ENCODE measurements at places on chromosomes 3 and 15.

DNA sequence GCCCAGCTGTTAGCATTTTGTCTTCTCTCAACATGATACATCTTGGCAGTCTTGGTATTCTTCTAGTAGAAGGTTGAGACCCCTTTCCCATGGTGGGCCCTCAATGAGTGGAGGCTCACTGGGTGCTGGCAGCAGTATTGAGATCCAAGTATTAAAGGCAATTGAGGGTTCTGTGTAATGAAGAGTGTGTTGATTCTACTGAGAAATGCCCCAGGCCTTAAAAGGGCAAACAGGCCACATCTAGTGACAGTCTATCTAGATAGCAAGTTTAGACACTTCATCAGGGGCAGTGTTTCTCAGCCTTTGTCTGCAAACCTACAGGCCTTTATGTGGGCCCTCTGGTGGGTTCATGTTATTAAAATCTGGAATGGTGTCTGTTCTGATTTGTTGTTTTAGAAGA, 9.5 kb downstream of the PPP2R3A start:
- no peak for DNase-seq

DNA sequence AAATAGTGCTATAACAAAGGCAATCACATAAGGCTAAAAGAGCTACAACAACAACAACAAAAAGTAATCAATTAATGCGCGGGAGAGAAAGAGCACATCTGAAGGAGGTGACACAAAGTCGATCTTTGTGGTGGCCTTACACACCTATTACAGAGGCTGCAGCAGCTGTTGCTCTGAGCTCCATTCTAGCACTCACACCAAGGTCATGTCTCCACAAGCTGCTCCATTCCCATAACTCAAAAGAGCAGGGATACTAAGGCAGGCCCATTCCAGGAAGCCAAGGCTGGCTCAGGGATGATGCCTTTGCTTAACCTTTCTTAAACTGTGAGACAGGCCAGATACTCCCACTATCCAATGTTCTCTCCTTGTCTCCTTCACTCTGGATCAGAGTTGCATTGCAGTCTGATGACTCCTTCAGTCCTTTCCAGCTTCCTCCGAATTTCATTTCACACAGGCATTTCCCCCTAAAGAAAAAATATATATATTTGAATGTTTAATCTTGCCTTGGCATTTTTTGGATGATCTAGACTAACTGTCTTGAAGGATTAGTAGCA, 52.7 kb downstream of the SNTN start:
- DNase-seq = no peak

- no peak for DNase-seq
Measured at GRCh38 chr3:27623085-27623753, 98.9 kb downstream of the EOMES start.

GRCh38 chr3:172680684-172681083, 30.2 kb downstream of the NCEH1 start:
- DNase-seq = peak; percentile 97

GRCh38 chr15:41567862-41568261, 8.8 kb downstream of the TYRO3 start:
- DNase-seq = no peak

- no peak for DNase-seq
Measured at GRCh38 chr3:48739617-48739954, 22.6 kb upstream of the IP6K2 start.

- DNase-seq = no peak
Measured at GRCh38 chr3:61532739-61533500, 28.5 kb upstream of the PTPRG start.

- no peak for DNase-seq
Measured at GRCh38 chr3:169285057-169286033, 378.2 kb downstream of the MECOM start.

DNA sequence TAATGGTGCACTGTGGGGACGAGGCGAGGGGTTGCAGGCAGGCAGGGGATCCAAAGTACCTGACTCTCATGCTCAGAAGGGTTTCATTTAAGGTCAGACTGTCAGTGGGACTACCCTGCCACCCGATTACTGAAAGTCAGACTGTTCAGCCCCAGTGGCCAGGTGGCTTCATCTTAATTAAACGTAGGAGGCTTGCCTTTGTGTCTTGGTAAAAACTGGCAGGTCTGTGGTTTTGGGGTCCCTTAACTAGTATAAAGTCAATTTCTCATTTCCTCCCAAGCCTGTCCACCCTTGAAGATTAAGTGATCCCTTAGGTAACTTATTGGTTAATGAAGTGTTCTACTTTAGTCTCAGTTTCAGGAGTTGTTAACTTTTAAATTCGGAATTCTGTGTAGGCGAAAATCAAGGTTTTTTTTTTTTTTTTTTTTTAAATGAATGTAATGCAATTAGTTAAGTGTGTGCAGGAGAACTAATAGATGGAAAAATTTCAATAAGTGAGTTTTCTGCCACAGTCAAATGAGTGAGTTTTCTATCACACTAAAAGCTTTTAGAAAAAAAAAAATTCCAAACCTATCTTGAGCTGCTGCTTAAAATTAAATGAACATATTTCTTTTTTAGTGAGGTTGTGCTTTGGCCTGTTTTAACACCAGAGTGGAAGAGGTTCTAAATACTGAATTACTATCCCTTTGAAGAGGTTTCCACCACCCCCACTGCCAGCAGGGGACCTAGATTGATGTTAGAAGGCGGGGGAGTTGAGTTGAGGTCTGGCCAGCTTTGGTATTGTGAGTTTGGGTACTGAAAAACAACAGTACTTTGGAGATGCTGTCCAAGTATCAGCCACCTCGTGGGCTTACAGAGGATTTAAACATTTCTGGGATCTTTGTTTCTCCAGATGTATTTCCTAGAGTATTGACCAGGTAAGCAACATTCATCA, 15.2 kb downstream of the ITPR1 start:
- no peak for DNase-seq

DNA sequence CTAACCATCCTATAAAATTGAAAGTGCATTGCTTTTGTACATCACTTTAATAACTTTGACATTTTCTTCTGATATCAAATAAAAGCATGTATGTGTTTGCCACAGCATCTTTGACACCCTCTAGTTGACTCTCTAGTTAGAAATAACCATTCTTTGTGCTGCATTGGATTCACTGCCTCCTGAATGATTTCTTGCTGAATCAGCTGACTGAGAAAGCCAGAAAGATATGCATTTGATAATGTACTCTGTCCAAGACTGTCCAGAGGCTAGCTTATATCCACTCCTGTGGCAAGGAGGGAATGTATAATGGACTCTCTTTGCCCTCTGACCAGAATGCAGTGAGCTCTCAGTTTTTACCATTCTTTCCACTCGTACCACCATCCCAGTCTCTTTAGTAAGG, 6.2 kb downstream of the RAB11A start:
- DNase-seq = no peak

GRCh38 chr15:39828374-39828931, 45.8 kb upstream of the FSIP1 start:
- DNase-seq = peak; percentile 20

GRCh38 chr3:112030901-112031300, 3.6 kb upstream of the TMPRSS7 start:
- DNase-seq = no peak

GRCh38 chr3:107525644-107526305, 3.0 kb downstream of the BBX start:
- no peak for DNase-seq

GRCh38 chr3:87855616-87856015, 203.2 kb downstream of the CGGBP1 start:
- DNase-seq = peak; percentile 41

GRCh38 chr3:64656544-64656943, 31.3 kb downstream of the ADAMTS9 start:
- DNase-seq = no peak

DNA sequence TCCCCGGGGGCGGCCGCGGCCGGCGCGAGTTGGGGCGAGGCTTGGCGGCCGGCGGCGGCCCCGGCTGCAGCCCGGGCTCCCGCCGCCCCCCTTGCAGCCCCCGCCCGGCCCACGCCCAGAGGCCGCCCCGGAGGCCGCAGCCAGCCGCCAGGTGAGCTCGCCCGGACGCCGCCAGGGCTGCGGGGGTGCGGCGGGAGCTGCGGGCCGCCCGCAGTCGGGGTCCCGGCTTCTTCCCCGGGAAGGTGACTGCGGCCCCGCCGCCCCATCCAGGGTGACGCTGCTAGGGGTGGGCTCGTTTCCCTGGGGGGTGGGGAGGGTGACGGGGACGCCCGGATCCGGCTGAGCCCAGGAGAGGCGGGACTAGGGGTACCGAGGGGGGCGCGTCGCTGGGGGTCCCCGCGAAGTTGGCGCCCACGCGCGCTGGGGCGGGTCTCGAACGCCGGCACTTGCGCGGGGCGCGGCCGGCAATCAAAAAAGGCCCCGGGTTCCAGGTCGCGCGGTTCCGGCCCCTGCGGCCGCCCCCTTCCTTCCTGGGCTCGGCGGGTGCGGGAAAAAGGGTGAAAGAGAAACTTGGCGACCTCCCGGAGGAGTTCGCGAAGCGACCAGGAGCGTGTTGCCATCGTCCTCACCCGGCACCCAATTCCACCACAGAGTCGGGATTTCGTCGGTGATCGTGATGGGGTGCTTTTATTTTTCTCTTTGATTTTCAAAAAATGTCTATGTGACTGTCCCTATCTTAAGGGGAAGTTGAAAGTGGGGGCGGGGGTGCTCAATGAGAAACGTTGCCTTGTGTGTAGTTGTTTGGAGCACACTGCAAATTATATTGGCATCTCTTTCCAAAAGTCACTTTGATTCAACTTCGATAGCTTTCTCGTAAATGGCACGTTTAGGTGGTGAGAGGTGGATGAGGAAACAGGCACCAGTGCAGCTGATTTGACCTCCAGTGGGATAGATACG, 619 bp downstream of the ATXN7 start:
- DNase-seq = peak; percentile 39
